ENCODE measurements at places on chromosomes 2 and 18.

GRCh38 chr2:4903656-4904348 lies 788.4 kb upstream of the SOX11 start:
- no peak for DNase-seq

DNA sequence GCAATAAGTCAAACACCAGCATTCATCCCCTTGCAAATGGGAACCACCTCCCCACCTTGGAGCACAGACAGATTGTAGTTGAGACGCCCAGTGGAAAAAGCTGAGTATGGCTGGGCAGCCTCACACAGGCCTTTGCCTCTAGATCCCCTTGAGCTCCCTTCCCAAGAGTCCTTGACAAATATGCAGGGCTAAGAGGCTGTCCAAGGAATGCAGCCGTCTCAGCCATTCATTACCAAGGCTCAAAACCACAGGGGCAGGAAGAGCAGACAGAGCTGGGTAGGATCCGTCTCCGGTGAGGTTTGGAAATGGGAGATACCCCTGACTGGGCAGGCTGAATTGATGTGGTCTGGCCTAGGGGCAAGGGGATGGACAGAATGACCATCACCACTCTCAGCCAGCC lies 557.1 kb downstream of the TNS1 start:
- DNase-seq, result peak; percentile 43

GRCh38 chr2:151306621-151307020 lies 17.2 kb upstream of the NMI start:
- DNase-seq, result no peak

DNA sequence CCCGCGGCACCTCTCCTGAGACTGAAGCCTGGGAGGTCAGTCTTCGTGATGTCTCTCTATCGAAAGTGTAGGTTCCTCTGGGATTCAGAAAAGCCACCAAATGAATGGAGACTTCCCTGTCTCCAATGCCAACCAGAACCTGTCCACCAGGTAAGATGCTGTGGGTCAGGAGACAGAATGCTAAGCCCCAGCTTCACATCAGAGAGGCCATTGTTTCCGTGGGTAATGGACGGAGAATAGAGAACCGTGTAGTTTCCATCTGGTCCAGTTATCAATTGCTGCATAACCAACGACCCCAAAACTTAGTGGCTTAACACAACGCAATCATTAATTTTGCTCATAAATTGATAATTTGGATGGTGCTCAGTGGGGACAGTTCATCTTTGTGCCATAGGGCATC lies 93.5 kb downstream of the DDX1 start:
- no peak for DNase-seq

DNA sequence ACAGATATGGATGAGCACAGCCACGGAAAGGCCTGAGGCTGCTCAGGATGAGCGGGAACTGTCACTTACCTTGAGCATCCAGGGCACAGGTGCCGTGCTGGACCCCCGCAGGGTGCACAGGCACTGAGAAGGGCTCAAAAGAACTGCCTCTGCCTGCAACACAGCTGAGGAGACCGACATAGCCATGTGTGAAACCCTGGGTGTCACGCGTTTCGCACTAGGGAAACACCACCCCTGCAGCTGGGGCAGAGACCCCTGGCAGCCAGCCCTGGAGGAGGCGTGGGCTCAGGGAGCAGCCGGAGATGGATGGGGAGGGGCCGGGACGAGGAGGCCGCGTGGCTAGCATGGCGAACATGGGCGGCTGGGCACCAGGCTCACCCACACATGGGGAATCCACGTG lies 228.9 kb downstream of the EIPR1 start:
- DNase-seq, result no peak

GRCh38 chr2:216885117-216885553 lies 25.3 kb upstream of the TNP1 start:
- DNase-seq, result no peak

- DNase-seq, result no peak
These were observed 1.2 kb downstream of the PER2 start for GRCh38 chr2:238286987-238287736.

GRCh38 chr2:186460465-186460864 lies 25.6 kb upstream of the ZC3H15 start:
- DNase-seq, result no peak

DNA sequence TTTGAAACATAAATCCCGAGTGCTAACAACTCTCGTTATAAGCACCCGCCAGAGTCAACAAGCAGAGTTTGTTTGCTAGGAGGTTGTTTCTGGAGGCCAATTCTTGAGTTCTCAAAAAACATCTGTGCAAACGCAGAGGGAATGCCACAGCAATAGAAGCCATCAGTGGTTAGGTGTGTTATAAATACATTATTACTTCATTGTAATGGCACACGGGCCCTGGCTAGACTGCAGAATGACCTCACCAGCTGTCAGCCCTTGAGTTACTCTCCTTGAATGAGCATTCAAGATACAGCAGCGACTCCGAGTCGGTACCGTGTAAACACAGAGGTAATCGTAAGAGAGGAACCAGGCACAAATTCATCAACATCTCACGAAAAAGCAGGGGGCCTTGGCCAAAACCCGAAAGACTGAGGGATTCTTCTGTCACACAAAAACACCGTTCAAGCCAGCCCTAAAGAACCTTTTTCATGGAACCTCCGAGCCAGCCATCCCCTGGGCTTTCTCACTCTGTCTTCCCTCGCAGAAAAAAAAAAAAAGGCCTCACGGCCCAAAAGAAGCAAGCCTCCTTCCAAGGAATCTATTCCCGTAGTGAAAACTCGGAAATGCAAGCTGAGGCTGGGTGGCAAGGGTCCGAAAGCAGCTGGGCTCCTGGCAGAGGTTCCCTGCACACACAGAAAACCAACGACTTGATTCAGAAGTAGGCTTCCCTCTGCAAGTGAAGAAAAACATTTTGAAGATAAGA lies 133.7 kb upstream of the MEIS1 start:
- peak; percentile 76 for DNase-seq

DNA sequence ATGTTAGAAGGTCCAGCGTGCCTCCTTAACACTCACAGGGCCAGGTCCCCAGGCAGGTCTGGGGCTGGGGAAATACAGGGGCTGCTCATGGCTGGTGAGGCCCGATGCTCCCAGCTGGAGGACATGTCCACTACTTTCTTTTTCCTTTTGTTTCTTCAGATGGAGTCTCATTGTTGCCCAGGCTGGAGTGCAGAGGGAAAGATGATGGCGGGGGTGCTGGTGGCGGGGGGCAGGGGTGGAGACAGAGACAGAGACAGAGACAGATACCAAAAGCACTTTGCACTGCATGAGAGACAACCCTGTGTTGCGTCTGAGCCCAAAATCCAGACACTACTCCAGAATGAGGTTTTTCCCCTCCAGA lies 211.0 kb downstream of the SH3BP4 start:
- no peak for DNase-seq

DNA sequence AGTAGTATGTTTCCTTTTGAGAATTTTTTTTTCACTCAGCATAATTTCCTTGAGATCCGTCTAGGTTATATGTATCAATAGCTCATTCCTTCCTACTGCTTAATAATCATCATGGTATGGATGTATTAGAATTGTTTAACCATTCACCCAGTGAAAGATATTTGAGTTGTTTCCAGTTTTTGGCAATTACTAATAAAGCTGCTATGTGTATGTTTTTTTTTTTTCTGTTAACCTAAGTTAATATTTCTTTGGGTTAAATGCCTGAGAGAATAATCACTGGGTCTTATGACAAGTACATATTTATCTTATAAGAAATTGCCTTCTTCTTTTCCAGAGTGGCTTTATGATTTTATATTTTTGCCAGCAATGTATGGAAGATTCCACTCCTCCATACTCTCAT lies 96.4 kb upstream of the ST6GAL2 start:
- DNase-seq, result no peak

GRCh38 chr2:106115250-106115649 lies 78.9 kb downstream of the UXS1 start:
- no peak for DNase-seq

DNA sequence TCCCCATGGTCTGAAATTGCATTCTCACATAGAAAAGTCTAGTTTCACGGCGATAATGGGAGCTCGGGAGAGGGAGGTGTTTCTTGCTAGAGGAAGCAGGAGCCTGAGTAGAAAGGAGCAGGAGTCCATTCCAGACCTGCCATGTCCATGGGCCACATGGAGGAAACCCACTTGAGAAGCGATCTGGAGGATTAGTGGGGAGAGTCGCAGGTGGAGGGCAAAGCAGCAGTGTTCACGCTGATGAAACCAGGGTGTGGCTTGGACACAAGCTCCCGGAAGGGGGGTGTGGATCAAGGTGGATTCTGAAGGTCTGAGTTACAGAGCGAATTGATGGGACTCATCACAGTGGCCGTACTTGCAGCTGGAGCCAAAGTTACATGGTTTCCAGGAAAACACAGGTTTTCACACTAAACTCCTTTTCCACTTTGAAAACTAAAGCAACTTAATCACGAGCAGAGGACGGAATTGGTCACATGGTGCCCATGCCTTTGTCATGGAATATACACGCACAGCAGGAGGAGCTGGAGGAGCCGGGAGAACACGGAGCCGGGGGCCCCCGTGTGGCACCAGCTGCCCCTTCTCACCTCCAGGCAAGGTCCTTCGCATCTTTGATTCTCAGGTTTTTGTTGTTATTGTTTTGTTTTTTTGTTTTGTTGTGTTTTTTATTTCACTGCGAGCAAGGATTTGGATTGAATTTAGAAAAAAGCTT lies 255.1 kb upstream of the MYT1L start:
- DNase-seq, result no peak

GRCh38 chr18:45110577-45111501 lies 430.2 kb downstream of the SETBP1 start:
- DNase-seq, result peak; percentile 57

- DNase-seq, result no peak
These were observed 16.1 kb downstream of the PPP3R1 start for GRCh38 chr2:68236103-68236734.

DNA sequence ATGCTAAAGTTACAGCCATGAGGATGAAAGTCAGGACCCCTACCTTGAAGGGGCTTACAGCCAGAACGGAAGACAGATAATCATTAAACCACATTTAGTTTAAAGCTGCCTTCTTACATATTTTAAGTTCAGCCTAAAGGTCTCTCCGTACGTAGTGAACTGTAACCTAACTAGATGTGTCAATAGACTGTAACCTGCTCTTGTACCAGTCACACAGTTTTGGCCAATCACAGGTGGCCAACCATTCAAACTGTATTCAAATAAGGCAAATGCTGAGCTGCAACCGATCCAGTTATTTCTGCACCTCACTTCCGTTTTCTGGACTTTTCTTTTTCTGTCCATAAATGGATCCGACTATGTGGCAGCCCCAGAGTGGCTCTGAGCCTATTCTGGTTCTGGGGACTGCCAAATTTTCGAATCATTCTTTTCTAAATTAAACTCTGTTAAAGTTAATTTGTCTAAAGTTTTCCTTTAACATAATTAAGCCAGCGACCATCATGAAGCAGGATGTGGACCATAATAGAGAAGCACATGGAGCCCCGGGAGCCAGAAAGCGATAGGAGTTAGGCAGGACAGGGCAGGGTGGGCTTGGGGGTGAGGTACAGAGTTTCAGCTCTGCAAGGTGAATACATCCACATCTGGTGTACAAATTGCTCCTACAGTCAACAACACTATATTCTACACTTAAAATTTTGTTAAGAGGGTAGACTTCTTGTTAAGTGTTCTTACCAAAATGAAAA lies 48.4 kb upstream of the YPEL5 start:
- no peak for DNase-seq

DNA sequence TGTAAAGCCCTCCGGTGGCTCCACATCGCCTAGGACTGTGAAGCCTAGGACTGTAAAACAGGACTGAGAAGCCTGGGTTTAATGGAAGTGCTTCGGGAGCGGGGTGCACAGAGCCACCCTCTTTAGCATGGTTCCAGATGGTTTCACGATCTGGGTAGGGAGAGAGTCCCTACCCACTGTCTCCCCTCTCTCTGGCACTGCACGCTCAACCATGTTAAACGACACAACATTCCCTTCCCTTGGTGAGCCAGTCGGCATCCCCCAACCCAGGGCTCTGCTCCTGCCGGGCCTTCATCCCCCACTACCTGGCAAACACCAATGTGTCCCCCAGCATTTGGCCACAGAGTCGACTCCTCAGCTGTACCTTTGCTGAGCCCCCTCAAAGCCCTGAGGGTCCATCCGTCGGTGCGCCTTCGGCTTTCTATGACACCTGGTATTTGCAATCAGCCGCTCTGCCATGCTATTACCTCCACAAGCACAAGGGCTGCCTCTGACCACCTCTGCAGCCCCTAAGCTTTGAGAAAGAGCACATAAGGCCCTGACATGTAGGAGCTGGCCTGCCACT lies 1.1 kb downstream of the COPS9 start:
- DNase-seq, result no peak

GRCh38 chr2:227817850-227818674 lies 4.4 kb downstream of the CCL20 start:
- peak; percentile 53 for DNase-seq

DNA sequence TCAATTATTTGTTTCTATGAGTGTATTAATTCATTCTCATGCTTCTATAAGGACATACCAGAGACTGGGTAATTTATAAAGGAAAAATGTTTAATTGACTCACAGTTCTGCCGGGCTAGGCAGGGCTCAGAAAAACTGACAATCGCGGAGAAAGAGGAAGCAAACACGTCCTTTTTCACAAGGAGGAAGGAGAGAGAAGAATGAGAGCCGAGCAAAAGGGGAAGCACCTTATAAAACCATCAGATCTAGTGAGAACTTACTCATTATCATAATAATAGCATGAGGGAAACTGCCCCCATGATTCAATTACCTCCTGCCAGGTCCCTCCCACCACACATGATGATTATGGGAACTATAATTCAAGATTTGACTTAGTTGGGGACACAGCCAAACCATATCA lies 294.0 kb downstream of the DSC3 start:
- DNase-seq, result no peak

- DNase-seq, result no peak
These were observed 36.7 kb downstream of the GULP1 start for GRCh38 chr2:188328419-188328818.

DNA sequence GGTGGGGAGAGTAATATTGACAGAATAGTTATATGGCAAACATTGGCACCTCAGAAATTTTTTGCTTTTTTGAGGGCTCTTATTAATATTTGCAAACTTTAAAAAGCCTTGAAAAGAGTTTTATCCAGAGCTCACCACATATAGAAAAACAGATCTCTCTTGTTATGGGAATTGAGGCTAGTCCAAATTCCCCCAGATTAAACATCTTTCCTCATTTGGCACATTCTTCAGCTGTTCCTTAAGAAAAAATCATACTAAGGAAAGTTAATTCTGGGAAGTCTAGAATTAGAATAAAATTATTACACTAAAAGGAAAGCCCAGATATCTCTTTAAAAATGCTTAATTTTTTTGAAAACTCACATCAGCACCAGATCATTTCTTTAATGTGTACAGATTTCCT lies 5.6 kb downstream of the TFPI start:
- no peak for DNase-seq

DNA sequence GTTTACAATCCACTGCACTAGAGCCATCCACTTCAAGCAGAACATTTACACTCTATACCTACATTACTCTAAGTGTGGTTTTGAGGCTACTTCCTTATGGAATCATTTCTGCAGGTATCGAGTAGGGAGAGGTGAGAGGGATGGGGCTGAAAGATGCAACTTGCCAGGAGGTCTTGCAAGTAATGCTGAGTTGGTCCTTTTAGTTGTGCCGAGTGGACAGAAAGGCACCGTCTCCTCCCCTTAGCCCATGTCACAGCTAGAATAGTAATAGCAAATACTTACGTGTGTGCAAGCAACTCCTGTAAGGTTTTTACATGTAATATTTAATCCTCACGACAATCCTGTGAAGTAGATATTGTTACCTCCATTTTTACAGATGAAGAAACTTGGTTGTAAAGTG lies 158.8 kb upstream of the TTC39C start:
- DNase-seq, result no peak
